ENCODE measurements at places on chromosomes 3 and 15.

GRCh38 chr3:195110647-195111318, 160.2 kb downstream of the XXYLT1 start:
- H3K36me3 ChIP-seq: no peaks in the 10 kb centered on the region
- peaks cover 16% of the 10 kb centered on the region for H3K4me1 ChIP-seq
- peak; percentile 59 for DNase-seq

DNA sequence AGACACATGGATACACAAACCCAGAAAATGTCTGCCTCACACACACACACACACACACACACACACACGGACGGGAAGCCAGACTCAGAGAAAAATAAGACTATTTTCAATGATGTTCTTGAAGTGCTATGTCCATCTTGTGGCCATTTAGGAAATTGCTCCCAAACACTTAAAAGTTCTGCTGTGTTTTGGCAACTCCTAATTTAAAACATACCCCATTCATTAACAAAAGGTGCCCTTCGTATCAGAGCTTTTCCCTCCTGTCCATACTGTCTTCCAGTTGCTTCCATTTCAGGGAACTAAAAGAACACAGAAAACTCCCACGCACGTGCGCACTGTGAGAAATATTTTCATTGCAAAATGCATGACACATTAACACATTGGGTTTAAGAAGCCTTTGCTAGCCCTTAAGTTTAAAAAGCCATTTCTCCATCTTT, 44.6 kb downstream of the SLC12A1 start:
- H3K4me3 ChIP-seq: no peak overlapping the region
- no peaks in the 10 kb centered on the region for H3K4me1 ChIP-seq
- H3K36me3 ChIP-seq: no peaks in the 10 kb centered on the region
- no peaks in the 10 kb centered on the region for H3K27me3 ChIP-seq

DNA sequence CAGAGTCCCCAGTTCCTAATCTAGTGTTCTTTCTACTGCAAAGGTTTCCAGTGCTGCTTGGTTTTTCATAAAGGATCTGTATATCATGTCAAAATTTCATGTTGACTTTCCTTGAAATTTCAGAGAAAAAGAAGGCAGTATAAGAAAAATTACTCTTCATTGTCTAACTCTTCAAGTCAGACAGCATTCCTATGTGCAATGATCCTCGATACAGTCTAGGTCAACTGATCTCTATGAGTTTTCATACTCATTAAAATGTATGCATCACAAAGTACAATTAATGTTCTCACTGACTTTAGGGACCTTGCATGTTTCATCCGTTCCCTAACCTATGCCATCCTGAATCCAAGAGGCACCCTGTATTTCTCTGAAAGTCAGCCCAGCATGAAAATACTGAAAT, 317.3 kb downstream of the ZBTB20 start:
- no peak for DNase-seq
- H3K27ac ChIP-seq: no peak overlapping the region
- no peak overlapping the region for H3K4me3 ChIP-seq

GRCh38 chr15:58139276-58139988, 1.3 kb downstream of the AQP9 start:
- no peak overlapping the region for H3K4me3 ChIP-seq
- H3K27ac ChIP-seq: no peak overlapping the region
- no peak for DNase-seq
- peaks cover 10% of the 10 kb centered on the region for H3K27me3 ChIP-seq
- no peaks in the 10 kb centered on the region for H3K36me3 ChIP-seq

- peaks cover 6% of the 10 kb centered on the region for H3K27me3 ChIP-seq
- no peaks in the 10 kb centered on the region for H3K36me3 ChIP-seq
- no peak overlapping the region for H3K27ac ChIP-seq
Measured at GRCh38 chr3:107436029-107436428, 58.8 kb downstream of the CCDC54 start.

- H3K4me1 ChIP-seq: no peaks in the 10 kb centered on the region
- no peak overlapping the region for H3K4me3 ChIP-seq
- H3K27me3 ChIP-seq: peaks cover 2% of the 10 kb centered on the region
Measured at GRCh38 chr15:33262306-33262705, 48.5 kb upstream of the RYR3 start.

GRCh38 chr3:99878005-99878404, 60.3 kb downstream of the CMSS1 start:
- no peaks in the 10 kb centered on the region for H3K36me3 ChIP-seq
- peak; percentile 38 for DNase-seq
- H3K27ac ChIP-seq: no peak overlapping the region
- peaks cover 7% of the 10 kb centered on the region for H3K4me1 ChIP-seq

DNA sequence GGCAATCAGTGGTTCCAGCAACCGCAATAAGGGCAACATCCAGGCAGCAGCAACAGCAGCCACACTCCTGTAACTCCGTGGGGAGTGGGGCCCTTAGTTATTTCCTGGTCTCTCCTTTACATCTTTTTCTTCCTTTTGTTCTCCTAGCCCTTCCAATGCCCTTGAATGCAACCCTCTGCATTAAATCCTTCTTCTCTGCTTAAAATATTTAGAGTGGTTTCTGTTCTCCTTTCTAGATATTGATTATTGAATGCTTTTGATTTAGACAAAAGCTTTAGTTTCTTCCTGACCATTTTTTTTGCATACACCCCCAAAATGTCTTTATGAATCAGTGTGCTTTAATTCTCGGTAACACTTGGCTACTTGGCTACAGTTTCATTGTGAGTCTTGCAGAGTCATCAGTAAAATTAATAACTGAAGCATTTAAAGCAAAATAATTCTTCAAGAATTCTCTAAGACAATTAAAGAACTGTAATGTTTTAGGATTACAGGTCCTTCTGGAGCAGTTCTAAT, 586.1 kb downstream of the MECOM start:
- DNase-seq: no peak
- no peaks in the 10 kb centered on the region for H3K27me3 ChIP-seq
- no peak overlapping the region for H3K27ac ChIP-seq
- H3K4me3 ChIP-seq: no peak overlapping the region
- H3K36me3 ChIP-seq: no peaks in the 10 kb centered on the region

GRCh38 chr3:45267097-45267496, 41.0 kb upstream of the TMEM158 start:
- no peak overlapping the region for H3K27ac ChIP-seq
- H3K36me3 ChIP-seq: no peaks in the 10 kb centered on the region
- no peaks in the 10 kb centered on the region for H3K4me1 ChIP-seq
- H3K27me3 ChIP-seq: no peaks in the 10 kb centered on the region

GRCh38 chr3:138945709-138946662, 951 bp downstream of the FOXL2 start:
- no peak overlapping the region for H3K27ac ChIP-seq
- H3K4me1 ChIP-seq: peaks cover 11% of the 10 kb centered on the region
- no peaks in the 10 kb centered on the region for H3K36me3 ChIP-seq
- H3K27me3 ChIP-seq: peaks cover 98% of the 10 kb centered on the region
- H3K4me3 ChIP-seq: no peak overlapping the region

GRCh38 chr3:29465836-29466235, 185.0 kb downstream of the RBMS3 start:
- no peaks in the 10 kb centered on the region for H3K4me1 ChIP-seq
- no peak for DNase-seq
- no peak overlapping the region for H3K27ac ChIP-seq

- H3K36me3 ChIP-seq: no peaks in the 10 kb centered on the region
- H3K27ac ChIP-seq: no peak overlapping the region
- no peaks in the 10 kb centered on the region for H3K4me1 ChIP-seq
- DNase-seq: peak; percentile 13
Measured at GRCh38 chr3:146589899-146590508, 15.1 kb downstream of the PLSCR5 start.

DNA sequence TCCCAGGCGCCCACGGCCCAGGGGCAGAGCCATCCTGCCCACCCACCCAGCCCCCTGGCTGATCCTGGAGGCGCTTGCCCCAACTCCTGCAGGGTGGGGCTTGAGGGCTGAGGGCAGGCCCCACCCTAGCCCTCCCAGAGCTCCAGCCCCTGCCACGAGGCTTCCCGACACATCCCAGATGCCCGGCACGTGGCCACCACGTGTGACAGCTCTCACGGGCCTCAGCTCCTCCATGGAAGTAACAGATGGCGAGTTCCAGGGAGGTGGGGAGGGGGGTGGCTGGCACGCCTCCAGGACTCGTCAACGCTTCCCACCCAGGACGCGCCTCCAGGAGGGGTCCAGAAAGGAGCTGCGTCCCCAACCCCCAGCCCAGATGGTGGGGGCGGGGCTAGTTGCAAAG, 29.1 kb downstream of the PLXND1 start:
- no peak overlapping the region for H3K4me3 ChIP-seq
- H3K36me3 ChIP-seq: no peaks in the 10 kb centered on the region
- peaks cover 4% of the 10 kb centered on the region for H3K4me1 ChIP-seq

DNA sequence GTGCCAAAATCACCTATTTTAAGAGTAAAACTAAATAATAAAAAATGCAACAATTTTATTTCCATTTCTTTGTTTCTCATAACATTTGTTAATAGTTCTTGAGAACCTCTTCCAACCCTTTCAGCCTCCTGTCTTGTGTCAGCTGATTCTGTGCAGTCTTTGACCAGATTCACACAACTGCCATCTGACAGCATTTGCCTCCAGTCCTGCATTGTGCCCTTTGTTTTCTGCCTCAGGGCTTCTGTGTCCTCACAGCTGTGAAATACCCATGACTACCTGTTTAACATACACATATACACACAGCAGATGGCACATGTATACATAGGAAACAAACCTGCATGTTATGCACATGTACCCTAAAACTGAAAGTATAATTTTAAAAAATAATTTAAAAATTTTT, 13.2 kb upstream of the CNTN6 start:
- no peak overlapping the region for H3K4me3 ChIP-seq
- no peak overlapping the region for H3K27ac ChIP-seq
- H3K36me3 ChIP-seq: no peaks in the 10 kb centered on the region

- H3K36me3 ChIP-seq: peaks cover 63% of the 10 kb centered on the region
- H3K4me1 ChIP-seq: peaks cover 10% of the 10 kb centered on the region
- DNase-seq: no peak
- H3K27me3 ChIP-seq: no peaks in the 10 kb centered on the region
- H3K4me3 ChIP-seq: no peak overlapping the region
- H3K27ac ChIP-seq: no peak overlapping the region
Measured at GRCh38 chr15:79881668-79882067, 15.1 kb downstream of the MTHFS start.

GRCh38 chr3:52311576-52312119, 4.5 kb upstream of the DNAH1 start:
- no peak overlapping the region for H3K27ac ChIP-seq
- no peaks in the 10 kb centered on the region for H3K27me3 ChIP-seq
- peaks cover 13% of the 10 kb centered on the region for H3K36me3 ChIP-seq
- no peak for DNase-seq

DNA sequence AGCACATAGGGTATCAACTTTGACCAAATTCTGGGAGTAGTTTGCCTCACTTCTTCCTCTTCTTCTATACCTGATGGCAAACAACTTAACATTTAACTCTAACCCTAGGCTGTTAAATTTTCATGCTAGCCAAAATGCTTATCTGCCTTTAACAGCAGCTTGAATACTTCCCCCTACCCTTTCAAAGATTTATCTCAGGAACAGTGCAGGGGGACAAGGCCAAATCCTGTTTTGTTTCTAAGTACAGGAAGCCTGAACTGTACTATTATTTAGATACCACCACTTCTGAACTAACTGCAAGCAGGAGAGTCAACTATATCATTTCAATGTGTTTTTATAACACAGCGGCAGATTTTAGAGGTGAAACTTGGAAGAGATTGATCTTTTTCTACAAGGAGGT, 104.0 kb upstream of the CNTN6 start:
- H3K4me3 ChIP-seq: no peak overlapping the region
- no peaks in the 10 kb centered on the region for H3K27me3 ChIP-seq
- DNase-seq: no peak
- no peaks in the 10 kb centered on the region for H3K4me1 ChIP-seq
- no peak overlapping the region for H3K27ac ChIP-seq

GRCh38 chr15:72845981-72846383, 62.4 kb upstream of the ADPGK start:
- H3K36me3 ChIP-seq: no peaks in the 10 kb centered on the region
- no peaks in the 10 kb centered on the region for H3K27me3 ChIP-seq
- no peak for DNase-seq

DNA sequence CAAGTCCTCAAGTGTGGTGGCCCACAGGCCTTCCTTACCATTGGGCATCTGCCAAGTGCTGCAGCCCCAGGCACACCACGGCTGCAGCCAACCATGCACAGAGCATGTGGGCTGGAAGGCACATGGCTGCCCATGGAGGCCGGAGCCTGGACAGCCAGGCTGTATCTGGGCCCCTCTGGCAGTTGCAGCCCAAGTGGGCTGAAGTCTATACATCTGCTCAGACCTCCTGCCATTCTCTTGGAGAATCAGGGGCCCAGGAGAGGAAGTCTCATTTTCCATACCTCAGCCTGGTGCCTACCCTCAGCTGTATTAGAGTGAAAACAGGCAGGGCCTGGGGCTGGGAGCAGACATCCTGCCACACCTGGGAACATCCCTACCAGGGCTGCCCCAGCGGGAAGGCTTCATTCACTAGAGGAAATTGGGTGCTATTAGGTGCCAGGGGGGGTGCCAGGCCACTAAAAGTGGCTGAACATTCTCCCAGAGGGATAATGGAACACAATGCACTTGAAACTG, 48.0 kb upstream of the SLCO2A1 start:
- no peaks in the 10 kb centered on the region for H3K4me1 ChIP-seq
- no peak for DNase-seq
- H3K27me3 ChIP-seq: no peaks in the 10 kb centered on the region
- H3K36me3 ChIP-seq: no peaks in the 10 kb centered on the region
- no peak overlapping the region for H3K27ac ChIP-seq
- no peak overlapping the region for H3K4me3 ChIP-seq

GRCh38 chr3:53402326-53402725, 55.0 kb upstream of the DCP1A start:
- no peak for DNase-seq
- no peaks in the 10 kb centered on the region for H3K27me3 ChIP-seq
- H3K4me3 ChIP-seq: no peak overlapping the region
- H3K4me1 ChIP-seq: no peaks in the 10 kb centered on the region
- H3K27ac ChIP-seq: no peak overlapping the region

- no peak for DNase-seq
- no peaks in the 10 kb centered on the region for H3K27me3 ChIP-seq
- no peaks in the 10 kb centered on the region for H3K4me1 ChIP-seq
- no peak overlapping the region for H3K4me3 ChIP-seq
Measured at GRCh38 chr3:56297281-56297840, 170.9 kb downstream of the ERC2 start.

GRCh38 chr3:114714957-114715460, 421.2 kb downstream of the TIGIT start:
- peak overlapping the region; percentile 29 for H3K27ac ChIP-seq
- no peak overlapping the region for H3K4me3 ChIP-seq
- DNase-seq: peak; percentile 65
- no peaks in the 10 kb centered on the region for H3K27me3 ChIP-seq
- H3K4me1 ChIP-seq: peaks cover 26% of the 10 kb centered on the region

DNA sequence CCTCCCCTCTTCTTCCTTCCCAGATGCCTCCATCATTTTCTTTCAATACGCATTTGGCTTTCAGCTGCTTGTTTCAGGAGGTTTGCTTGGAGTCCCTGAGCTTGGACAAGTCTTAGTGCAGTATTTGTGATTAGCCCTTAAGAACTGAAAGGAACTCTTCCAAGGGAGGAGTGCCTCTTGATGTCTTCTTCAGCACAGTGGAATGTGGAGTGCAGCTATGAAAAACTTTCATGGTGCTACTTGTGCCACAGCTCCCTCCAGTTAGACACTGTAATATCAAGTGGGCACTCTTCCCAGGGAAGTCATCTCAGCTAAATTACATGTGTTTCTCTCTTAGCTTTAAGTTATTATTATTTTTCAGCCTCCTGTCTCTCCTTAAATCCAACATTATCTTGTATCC, 173.1 kb downstream of the NECTIN3 start:
- H3K4me3 ChIP-seq: no peak overlapping the region
- no peak overlapping the region for H3K27ac ChIP-seq
- H3K4me1 ChIP-seq: no peaks in the 10 kb centered on the region
- H3K36me3 ChIP-seq: no peaks in the 10 kb centered on the region
- DNase-seq: no peak

GRCh38 chr15:71508081-71508682, 302.2 kb upstream of the NR2E3 start:
- no peaks in the 10 kb centered on the region for H3K27me3 ChIP-seq
- H3K4me3 ChIP-seq: no peak overlapping the region
- DNase-seq: no peak
- peaks cover 13% of the 10 kb centered on the region for H3K4me1 ChIP-seq
